Thymus (tissue), 14 donors: ENCODE measurements at places on chromosomes 5 and 9. TPM values are rescaled to one million over a fixed set of nuclear protein-coding genes. Genes with fewer than 3 reads are reported as not detected.
A peak's percentile ranks its signal among the peaks of the same experiment; 100 is the strongest.

DNA sequence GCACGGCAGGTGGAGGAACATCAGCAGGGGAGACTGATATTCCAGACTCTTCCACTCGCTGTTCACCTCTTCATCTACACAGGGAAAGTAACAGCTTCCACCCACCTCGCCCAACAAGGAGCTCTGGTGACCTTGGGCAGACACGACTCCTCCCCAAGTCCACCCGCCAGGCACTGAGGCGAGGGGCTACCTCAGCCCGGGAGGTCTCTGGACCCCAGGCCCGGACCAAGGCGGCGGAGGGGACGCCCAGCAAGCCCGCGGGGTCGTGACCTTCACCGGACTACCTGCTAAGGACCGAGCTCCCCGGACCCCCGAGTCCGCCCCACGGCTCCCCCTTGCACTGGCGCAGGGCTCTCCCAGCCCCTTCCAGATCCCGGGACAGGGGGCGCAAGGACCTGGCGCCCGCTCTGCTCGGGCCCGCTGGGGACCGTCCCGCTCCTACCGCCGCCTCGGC, 70.2 kb upstream of the LPCAT1 start:
- H3K27me3 ChIP-seq, result peaks cover 2% of the 10 kb centered on the region
- peaks cover 7% of the 10 kb centered on the region for H3K4me1 ChIP-seq
- DNase-seq, result no peak
- H3K4me3 ChIP-seq, result peak overlapping the region; percentile 65
- H3K36me3 ChIP-seq, result no peaks in the 10 kb centered on the region

Gene PCDHA3
- under 0.01 TPM for total RNA-seq

DNA sequence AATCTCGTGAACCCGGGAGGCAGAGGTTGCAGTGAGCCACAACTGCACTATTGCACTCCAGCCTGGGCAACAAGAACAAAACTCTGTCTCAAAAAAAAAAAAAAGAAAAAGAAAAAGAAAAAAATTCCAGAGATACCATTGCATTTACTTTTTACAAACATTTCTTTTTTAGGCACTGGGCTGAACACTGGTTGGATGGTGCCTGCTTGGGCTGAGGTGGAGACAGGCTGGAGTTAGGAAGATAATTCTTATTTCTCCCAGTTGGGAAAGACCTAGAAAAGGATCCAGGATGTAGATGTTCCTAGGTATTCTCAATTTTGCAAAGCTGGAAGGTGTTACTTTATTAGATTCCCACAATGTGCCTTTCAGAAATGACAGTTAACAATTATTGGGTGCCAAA, 49.9 kb upstream of the JMY start:
- H3K36me3 ChIP-seq, result no peaks in the 10 kb centered on the region
- DNase-seq, result no peak
- H3K27ac ChIP-seq, result no peak overlapping the region
- H3K27me3 ChIP-seq, result no peaks in the 10 kb centered on the region

Gene DRD1
- 0.80 TPM for total RNA-seq

GRCh38 chr9:93645149-93645889, 68.9 kb downstream of the PHF2 start:
- no peak overlapping the region for H3K27ac ChIP-seq
- DNase-seq, result no peak
- H3K27me3 ChIP-seq, result no peaks in the 10 kb centered on the region

DNA sequence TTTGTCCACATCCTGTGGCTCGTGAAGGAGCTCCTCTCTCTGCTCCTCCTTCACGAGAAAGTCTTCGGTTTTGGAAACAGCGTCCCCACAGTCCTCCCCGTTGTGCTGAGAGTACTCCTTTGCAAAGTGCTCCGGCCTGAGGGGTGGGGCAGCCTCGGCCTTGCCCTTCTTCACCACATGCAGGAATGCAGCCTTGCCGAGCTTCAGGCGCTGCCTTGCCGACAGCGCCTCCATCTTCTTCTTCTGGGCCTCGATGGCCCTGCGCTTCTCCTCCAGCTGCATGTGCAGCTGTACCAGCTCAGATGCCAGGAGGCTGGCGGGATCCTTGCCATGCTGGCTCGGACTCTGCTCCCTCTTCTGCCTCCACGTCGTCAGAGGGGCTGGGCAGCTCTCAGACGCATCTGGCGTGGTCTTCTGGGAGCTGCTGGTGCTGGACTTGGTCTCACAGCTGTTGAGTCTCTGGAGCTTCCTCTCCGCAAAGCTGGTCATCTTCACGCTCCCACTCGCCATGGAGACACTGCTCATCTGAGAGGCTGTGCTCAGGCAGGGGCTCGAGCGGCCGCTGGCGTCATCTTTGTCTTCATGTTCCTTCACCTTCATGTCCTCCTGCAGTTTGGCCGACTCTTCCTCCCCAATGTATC, 85.5 kb downstream of the CAMSAP1 start:
- H3K27me3 ChIP-seq, result no peaks in the 10 kb centered on the region
- H3K36me3 ChIP-seq, result peaks cover 59% of the 10 kb centered on the region
- no peak for DNase-seq
- H3K27ac ChIP-seq, result no peak overlapping the region

GRCh38 chr9:117081641-117082317, 333.1 kb downstream of the ASTN2 start:
- DNase-seq, result no peak
- no peaks in the 10 kb centered on the region for H3K4me1 ChIP-seq
- H3K4me3 ChIP-seq, result no peak overlapping the region
- no peaks in the 10 kb centered on the region for H3K27me3 ChIP-seq
- no peaks in the 10 kb centered on the region for H3K36me3 ChIP-seq

Gene CAMK2A
- 0.09 TPM for total RNA-seq
